Naive B cell (primary cell): ENCODE measurements at places on chromosomes 12 and 14. TPM values are rescaled to one million over a fixed set of nuclear protein-coding genes. Genes with fewer than 3 reads are reported as not detected.
A peak's percentile ranks its signal among the peaks of the same experiment; 100 is the strongest.

DNA sequence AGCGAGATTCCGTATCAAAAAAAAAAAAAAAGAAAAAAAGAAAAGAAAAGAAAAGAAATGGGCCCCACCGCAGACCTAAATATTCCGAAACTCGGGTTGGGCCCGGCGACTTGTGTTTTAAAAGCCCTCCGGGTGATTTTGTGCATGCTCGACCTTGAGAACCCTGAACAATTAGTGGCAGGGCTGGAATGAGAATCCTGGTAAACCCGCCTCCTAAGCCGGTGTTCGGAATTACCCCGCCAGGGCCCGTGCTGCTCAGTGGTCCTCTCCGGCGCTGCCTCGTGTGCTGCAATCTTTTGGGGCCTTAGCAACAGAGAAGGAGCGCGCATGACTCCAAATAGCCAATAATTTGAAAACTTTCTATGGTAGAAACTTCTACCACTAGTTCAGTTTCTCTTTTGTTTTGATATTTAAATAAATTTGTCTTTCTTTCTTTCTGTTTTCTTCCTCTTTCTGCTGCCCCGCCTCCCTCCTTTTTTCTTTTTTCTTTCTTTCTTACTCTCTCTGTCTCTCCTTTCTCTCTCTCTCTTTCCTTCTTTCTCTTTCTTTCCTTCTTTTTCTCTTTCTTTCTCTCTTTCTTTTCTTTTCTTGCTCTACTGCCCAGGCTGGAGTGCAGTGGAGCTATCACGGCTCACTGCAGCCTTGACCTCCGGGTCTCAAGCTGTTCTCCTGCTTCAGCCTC is 1.5 kb upstream of the GALNT6 start:
- H3K4me3 ChIP-seq: peak overlapping the region; percentile 94
- peak overlapping the region; percentile 99 for H3K27ac ChIP-seq
- H3K36me3 ChIP-seq: no peaks in the 10 kb centered on the region
- no peaks in the 10 kb centered on the region for H3K27me3 ChIP-seq
- peak; percentile 59 for DNase-seq

GRCh38 chr14:50599700-50600444 is 39.9 kb downstream of the ATL1 start:
- H3K27me3 ChIP-seq: no peaks in the 10 kb centered on the region
- no peak overlapping the region for H3K27ac ChIP-seq
- H3K4me3 ChIP-seq: no peak overlapping the region
- H3K4me1 ChIP-seq: no peaks in the 10 kb centered on the region

EEA1 gene
- polyA plus RNA-seq: 11.6 TPM

TAS2R19 gene
- polyA plus RNA-seq: 0.43 TPM

OR6C2 gene
- not detected for polyA plus RNA-seq

PIK3C2G gene
- polyA plus RNA-seq: not detected

TMX1 gene
- 43.7 TPM for polyA plus RNA-seq

KRT78 gene
- polyA plus RNA-seq: not detected

DNA sequence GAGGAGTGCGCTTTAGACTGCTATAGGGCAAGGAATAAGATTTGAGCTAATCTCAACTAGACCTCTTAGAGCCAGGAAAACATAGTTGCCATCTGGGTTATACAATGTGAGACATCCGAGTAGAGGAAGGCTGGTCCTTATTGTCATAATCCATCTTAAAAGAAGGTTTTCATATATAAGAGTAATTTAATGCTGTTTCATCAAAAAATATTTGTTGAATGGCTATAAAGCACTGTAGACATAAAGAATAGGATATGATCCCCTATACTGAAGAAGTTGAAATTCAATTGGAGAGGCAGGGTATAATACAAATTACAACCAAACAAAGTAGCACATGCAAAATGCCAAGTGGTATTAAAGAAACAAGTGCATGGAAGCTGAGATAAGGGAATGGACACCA is 294.5 kb downstream of the SSPN start:
- no peaks in the 10 kb centered on the region for H3K4me1 ChIP-seq
- no peaks in the 10 kb centered on the region for H3K27me3 ChIP-seq
- no peak overlapping the region for H3K4me3 ChIP-seq
- DNase-seq: no peak
- peaks cover 50% of the 10 kb centered on the region for H3K36me3 ChIP-seq
- no peak overlapping the region for H3K27ac ChIP-seq

DNA sequence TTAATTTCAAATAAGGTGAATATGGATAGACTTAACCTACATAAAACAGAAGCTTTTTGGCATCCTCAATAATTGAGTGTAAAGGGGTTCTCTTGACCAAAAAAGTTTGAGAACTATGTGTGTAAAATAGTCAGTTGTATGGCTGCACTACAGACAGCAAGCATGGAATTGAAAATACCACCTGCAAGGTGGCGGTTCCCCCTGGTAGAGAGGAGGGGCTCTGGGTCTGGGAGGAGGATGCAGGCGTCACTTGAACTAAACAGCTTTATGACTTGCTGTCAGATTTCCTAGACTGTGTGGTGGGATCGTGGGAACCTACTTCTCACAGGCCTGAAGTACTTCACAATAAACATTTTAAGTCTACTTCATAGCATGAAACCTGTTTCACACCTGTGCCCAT is 6.3 kb downstream of the EVL start:
- no peak for DNase-seq
- peak overlapping the region; percentile 81 for H3K27ac ChIP-seq
- H3K36me3 ChIP-seq: peaks cover 4% of the 10 kb centered on the region
- H3K4me3 ChIP-seq: peak overlapping the region; percentile 77
- H3K4me1 ChIP-seq: peaks cover 85% of the 10 kb centered on the region
